ENCODE measurements at places on chromosomes 3 and 15.

DNA sequence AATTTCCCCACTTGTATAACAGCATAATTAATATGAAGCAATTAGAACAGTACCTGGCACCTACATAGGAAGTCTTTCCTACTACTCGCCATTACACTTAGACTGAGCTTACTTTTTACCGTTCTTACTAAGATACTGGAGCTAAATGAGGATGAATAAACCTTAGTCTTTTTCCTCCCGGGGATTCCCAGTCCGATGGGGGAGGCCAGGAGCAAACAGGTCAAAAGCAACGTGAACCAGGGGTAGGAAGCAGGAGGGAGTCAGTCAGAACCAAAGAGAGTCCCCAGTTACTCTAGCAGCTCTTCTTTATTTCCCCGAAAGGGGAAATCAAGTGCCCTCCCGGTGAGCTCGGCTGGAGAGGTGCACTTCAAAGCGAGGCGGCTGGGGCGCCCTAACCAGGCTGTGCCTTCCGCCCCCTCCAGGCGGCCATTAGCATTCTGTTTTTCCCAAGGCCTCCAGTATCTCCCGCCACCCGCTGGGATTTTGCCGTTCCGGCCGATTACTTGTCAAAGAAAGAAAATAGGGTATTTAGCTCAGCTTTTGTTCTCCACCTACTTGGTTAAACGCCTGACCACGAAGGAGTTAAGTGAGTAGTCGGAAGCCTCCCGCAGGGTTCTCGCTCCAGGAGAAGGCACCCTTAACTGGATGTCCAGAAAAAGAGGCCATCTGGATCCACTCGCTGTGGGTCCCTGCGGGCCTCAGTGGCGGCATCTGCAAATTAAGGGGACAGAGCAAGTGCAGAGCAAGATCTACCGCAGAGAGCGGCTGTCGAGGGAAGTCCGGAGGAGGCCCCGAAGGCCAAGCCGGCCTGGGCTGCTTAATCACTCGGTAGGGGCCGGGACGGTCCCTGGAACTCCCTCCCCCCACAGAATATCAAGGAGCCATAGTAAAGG lies 6.3 kb upstream of the EOMES start:
- DNase-seq, result no peak

DNA sequence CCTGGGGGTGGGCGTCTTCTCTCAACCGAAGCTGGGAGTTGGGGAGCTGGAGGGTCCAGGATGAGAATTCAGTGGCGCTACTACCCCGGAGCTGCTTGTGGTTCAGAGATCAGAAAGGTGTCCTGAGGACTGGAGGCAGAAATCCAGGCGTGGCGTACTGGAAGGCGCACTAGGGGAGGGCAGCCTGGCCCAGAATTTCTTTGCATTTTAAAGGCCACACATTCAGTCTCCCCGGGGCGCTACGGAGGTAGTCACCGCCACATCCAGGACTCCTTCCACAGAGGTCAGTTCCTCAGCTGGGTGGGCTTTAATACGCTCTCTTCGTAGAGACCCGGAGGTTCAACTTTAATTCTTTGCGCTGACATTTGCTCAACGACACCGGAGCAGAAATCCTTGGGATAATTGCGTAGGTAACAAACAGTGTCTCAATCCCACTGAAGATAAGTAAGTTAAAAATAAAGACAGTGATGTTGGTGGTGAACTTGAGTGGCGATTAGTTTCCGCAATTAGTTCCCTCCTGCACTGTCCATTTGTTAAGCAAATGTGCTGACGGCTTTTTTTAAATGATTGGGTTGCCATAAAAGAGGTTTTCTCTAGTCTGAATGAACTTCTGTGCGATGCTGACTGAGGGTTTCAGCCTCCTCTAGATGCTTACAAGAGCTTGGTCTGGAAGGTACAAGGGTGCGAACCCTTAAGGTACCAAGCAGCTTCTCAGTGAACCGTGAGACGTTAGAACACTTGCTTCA lies 535 bp downstream of the MCTP2 start:
- no peak for DNase-seq

DNA sequence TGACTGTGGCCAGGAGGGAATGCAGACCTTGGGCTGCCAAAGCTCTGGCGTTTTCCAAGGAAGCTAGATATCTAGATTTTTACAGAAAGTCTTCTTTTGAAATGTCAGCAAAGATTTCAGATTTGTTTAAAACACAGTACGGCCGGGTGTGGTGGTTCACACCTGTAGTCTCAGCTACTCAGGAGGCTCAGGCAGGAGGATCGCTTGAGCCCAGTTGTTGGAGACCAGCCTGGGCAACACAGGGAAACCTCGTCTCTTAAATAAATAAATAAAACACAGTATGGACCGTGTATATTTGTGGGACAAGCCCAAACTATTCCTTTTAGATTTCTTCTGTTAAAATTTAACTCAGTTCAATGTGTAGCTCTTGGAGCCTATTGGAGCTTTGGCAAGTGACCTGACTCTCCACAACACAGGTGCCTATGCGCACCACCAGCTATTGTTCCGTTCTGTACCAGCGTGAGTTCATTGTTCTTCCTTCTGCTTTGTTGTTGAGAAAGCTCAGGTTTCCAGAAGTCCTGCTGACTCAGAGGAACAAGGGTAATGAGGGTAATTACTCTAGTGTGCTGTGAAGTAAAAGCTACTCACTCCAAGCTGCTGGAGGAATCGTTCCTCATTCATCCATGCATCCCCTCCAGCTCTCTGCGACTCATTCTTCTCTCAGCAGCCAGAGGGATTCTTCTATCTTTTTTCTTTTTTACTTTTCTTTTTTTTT lies 73.1 kb upstream of the SLC6A6 start:
- DNase-seq, result no peak

- no peak for DNase-seq
Observed at GRCh38 chr15:31305796-31306425, 20.7 kb upstream of the KLF13 start.

DNA sequence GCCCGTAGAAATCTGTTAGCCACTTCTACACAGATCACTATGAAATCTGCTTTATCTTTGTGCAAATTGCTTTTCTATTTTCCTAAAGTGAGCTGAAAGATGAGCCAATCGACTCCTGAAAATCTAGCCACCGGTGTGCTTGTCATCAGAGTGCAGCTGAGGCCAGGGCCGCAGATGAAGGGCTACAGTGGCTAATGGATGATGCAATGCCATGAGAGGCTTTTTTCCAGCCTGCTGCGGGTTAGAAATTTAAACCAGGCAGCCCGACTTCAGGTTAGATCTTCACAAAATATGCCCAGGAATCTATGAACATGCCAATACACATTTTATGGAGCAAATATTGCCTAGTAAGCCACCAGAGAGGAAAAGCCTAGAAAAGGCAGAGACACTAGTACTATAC lies 948.2 kb upstream of the CFAP20DC start:
- no peak for DNase-seq

- no peak for DNase-seq
Observed at GRCh38 chr15:28911310-28911931, 25.6 kb downstream of the APBA2 start.

- DNase-seq, result no peak
Observed at GRCh38 chr15:65908876-65909275, 39.6 kb downstream of the RAB11A start.

GRCh38 chr15:27398631-27399161 lies 427.7 kb downstream of the GABRG3 start:
- DNase-seq, result no peak

Data from mesothelial cell of epicardium (in vitro differentiated cells).